ENCODE measurements at places on chromosomes 3 and 15. TPM values are rescaled to one million over a fixed set of nuclear protein-coding genes. Genes with fewer than 3 reads are reported as not detected.

Gene FETUB
- not detected for total RNA-seq

Gene UBE3A
- 53.2 TPM for total RNA-seq

DNA sequence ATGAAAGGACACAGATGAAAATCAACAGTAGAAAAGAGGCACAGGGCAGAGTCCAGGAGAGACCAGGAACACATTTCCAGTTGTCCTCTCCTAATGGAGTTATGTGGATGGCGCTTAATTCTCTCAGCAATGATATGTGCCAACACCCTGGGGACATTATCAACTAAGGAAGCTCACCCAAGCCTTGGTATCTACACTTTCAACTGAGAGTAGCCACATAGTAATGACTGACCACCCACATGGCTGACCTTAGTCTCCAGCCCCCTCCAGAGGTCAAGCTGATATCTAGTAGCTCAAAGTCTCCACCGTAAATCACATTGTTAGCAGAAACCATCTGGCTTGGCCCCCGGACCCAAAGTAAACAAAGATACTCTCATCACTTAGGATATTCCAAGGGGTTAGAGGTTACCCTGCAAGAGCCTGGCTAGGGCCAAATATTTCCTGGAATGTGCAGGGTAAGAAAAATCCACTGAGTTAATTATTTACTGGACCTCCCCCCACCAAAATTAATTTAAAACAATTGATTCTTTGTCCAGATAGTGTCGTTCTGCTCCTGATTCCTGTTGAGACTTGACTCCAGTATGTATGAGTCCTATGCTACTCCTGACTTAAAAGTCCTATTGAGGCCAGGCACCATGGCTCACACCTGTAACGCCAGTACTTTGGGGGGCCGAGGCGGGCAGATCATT is 24.8 kb downstream of the GABRR3 start:
- no peaks in the 10 kb centered on the region for H3K36me3 ChIP-seq
- H3K4me1 ChIP-seq, result peaks cover 9% of the 10 kb centered on the region
- H3K27me3 ChIP-seq, result no peaks in the 10 kb centered on the region
- no peak for DNase-seq
- no peak overlapping the region for H3K4me3 ChIP-seq

DNA sequence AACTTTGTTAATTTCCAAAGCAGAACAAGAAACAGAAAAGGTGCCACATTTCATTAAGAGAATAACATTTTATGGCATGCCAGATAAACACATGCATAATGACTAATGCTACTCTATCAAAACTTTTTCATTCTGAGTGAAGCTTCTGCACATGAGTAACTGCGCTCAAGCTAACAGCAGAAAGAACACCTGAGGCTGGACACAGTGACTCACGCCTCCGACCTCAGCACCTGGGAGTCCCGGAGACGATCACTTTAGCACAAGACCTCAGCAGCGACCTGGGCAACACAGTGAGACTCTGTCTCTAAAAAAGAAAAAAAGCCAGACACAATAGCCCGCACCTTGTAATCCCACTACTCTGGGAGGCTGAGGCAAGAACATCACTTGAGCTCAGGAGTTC is 70.6 kb downstream of the ACAP2 start:
- no peak overlapping the region for H3K4me3 ChIP-seq
- peaks cover 6% of the 10 kb centered on the region for H3K36me3 ChIP-seq
- H3K27ac ChIP-seq, result no peak overlapping the region
- no peak for DNase-seq
- H3K27me3 ChIP-seq, result no peaks in the 10 kb centered on the region

DNA sequence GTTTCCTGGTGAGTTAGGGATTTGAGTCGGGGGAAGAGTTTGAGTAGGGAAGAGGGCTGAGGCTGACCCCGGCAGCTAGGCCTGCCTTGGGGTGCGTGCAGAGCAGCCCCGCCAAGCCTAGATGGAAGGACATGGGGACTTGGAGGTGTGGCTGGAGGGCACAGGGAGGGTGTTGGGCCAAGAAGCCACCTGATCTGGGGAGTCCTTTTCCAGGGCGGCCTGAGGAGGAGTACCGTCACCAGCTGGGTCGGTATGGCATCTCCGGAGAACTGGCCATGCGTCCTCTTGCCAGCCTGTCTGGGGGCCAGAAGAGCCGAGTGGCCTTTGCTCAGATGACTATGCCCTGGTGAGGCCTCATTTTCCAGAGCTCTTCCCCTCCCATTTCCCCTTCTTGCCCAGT is 6.9 kb downstream of the ABCF3 start:
- no peak overlapping the region for H3K27ac ChIP-seq
- H3K36me3 ChIP-seq, result peaks cover 62% of the 10 kb centered on the region
- H3K4me3 ChIP-seq, result no peak overlapping the region

DNA sequence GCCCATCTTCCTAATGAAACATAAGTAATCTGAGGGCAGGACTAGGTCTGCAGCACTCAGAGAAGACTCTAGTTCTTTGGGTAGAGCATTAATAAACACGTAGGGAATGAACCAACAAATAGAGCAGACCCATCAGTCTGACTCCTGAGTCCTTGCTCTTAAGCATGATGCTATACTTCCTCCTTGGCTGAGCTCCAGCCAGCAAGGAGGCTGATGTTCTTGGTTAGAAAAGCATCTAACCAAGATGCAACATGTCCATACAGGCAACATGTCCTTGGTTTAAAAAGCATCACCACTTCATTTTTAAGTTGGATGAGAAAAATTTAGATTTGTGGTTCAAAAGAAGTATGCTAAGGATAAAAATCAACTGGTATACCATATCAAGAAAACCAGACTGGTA is 8.5 kb upstream of the MYH15 start:
- peak; percentile 18 for DNase-seq
- no peaks in the 10 kb centered on the region for H3K4me1 ChIP-seq
- H3K4me3 ChIP-seq, result no peak overlapping the region

Measured in IMR-90 (cell line).